ENCODE measurements at places on chromosomes 6 and 20. TPM values are rescaled to one million over a fixed set of nuclear protein-coding genes. Genes with fewer than 3 reads are reported as not detected.

Gene RAET1E
- not detected for total RNA-seq

- H3K27me3 ChIP-seq = no peaks in the 10 kb centered on the region
- H3K4me1 ChIP-seq = peaks cover 12% of the 10 kb centered on the region
- no peak for DNase-seq
- no peaks in the 10 kb centered on the region for H3K36me3 ChIP-seq
- no peak overlapping the region for H3K27ac ChIP-seq
These were observed 45.2 kb upstream of the KCNK16 start for GRCh38 chr6:39367700-39368099.

GRCh38 chr6:89575562-89575960 is 63.0 kb downstream of the LYRM2 start:
- no peak overlapping the region for H3K4me3 ChIP-seq
- no peak for DNase-seq
- no peaks in the 10 kb centered on the region for H3K4me1 ChIP-seq
- no peak overlapping the region for H3K27ac ChIP-seq
- H3K27me3 ChIP-seq = no peaks in the 10 kb centered on the region
- no peaks in the 10 kb centered on the region for H3K36me3 ChIP-seq

- H3K27ac ChIP-seq = no peak overlapping the region
- H3K4me1 ChIP-seq = no peaks in the 10 kb centered on the region
- no peaks in the 10 kb centered on the region for H3K36me3 ChIP-seq
- no peaks in the 10 kb centered on the region for H3K27me3 ChIP-seq
These were observed 31.5 kb upstream of the RIPOR2 start for GRCh38 chr6:24967211-24967610.

GRCh38 chr6:137471497-137471896 is 22.7 kb downstream of the OLIG3 start:
- no peaks in the 10 kb centered on the region for H3K4me1 ChIP-seq
- H3K27ac ChIP-seq = no peak overlapping the region
- H3K36me3 ChIP-seq = no peaks in the 10 kb centered on the region
- no peak overlapping the region for H3K4me3 ChIP-seq

- peaks cover 4% of the 10 kb centered on the region for H3K4me1 ChIP-seq
- no peak for DNase-seq
- no peaks in the 10 kb centered on the region for H3K36me3 ChIP-seq
- H3K27ac ChIP-seq = no peak overlapping the region
- no peaks in the 10 kb centered on the region for H3K27me3 ChIP-seq
- H3K4me3 ChIP-seq = no peak overlapping the region
These were observed 109.2 kb downstream of the ARID1B start for GRCh38 chr6:156886409-156886808.

GRCh38 chr6:52529311-52529710 is 47.5 kb downstream of the TRAM2 start:
- no peak overlapping the region for H3K4me3 ChIP-seq
- no peak for DNase-seq
- peaks cover 22% of the 10 kb centered on the region for H3K36me3 ChIP-seq
- no peaks in the 10 kb centered on the region for H3K27me3 ChIP-seq

Gene MAP1LC3A
- 52.3 TPM for total RNA-seq

Gene L3MBTL3
- 19.2 TPM for total RNA-seq

Gene SLC22A23
- total RNA-seq = 5.7 TPM

- no peaks in the 10 kb centered on the region for H3K4me1 ChIP-seq
- no peak overlapping the region for H3K27ac ChIP-seq
- peaks cover 23% of the 10 kb centered on the region for H3K27me3 ChIP-seq
- H3K4me3 ChIP-seq = no peak overlapping the region
- no peak for DNase-seq
These were observed 80.5 kb downstream of the YTHDF1 start for GRCh38 chr20:63135411-63135810.

DNA sequence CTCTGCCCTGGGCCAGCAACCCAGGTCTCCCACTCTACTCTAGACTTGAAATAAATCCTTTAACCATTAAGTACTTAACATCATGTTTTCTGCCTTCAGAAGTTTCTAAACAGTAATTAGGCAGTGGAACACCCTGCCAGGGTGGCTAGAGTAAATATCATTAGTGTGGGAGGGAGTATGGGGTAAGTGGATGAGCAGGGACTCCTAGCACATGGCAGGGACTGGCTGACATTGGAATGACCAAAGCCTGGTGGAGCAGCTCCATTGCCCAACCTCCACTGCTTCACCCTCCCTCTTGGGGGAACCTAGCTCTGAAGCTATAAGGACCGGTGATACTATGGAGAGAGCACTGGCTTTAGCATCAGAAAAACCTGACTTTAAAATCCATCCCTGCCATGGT is 167.1 kb downstream of the MAFB start:
- H3K4me1 ChIP-seq = peaks cover 7% of the 10 kb centered on the region
- H3K27me3 ChIP-seq = no peaks in the 10 kb centered on the region
- no peak for DNase-seq
- no peak overlapping the region for H3K4me3 ChIP-seq
- H3K36me3 ChIP-seq = no peaks in the 10 kb centered on the region

- no peaks in the 10 kb centered on the region for H3K27me3 ChIP-seq
- no peak overlapping the region for H3K4me3 ChIP-seq
- peak; percentile 0 for DNase-seq
- no peaks in the 10 kb centered on the region for H3K4me1 ChIP-seq
These were observed 108.2 kb downstream of the KIF6 start for GRCh38 chr6:39617026-39617425.

Gene WFDC2
- 2.4 TPM for total RNA-seq

- peak; percentile 24 for DNase-seq
- no peaks in the 10 kb centered on the region for H3K4me1 ChIP-seq
- no peak overlapping the region for H3K27ac ChIP-seq
- H3K36me3 ChIP-seq = no peaks in the 10 kb centered on the region
These were observed 481.5 kb upstream of the HSF2 start for GRCh38 chr6:121917834-121918559.

- no peak overlapping the region for H3K4me3 ChIP-seq
- no peak overlapping the region for H3K27ac ChIP-seq
- no peaks in the 10 kb centered on the region for H3K4me1 ChIP-seq
- H3K27me3 ChIP-seq = no peaks in the 10 kb centered on the region
- no peaks in the 10 kb centered on the region for H3K36me3 ChIP-seq
- DNase-seq = no peak
These were observed 9.4 kb upstream of the ANGPT4 start for GRCh38 chr20:925516-925915.

DNA sequence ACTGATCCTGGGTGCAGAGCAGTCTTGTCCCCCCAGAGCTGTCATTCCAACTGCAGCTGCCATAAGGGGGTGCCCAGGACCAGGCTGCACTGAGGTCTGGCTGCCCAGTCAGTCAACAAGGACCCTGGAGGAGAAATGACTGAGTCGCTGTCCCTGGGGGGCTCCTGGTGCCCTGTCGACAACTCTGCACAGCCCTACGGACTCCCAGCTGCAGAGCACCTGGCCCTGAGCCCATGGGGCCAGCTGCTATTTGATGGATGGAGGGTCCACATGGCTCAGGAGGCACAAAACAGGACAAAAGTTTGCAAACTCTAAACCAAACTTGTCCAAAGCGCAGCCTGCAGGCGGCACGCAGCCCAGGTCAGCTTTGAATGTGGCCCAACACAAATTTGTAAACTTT is 46.3 kb upstream of the RPS6KA2 start:
- no peak overlapping the region for H3K4me3 ChIP-seq
- no peaks in the 10 kb centered on the region for H3K36me3 ChIP-seq
- H3K4me1 ChIP-seq = peaks cover 5% of the 10 kb centered on the region
- peaks cover 7% of the 10 kb centered on the region for H3K27me3 ChIP-seq
- H3K27ac ChIP-seq = no peak overlapping the region
- DNase-seq = no peak

GRCh38 chr6:85644279-85644762 is 1.6 kb upstream of the SYNCRIP start:
- H3K4me1 ChIP-seq = peaks cover 18% of the 10 kb centered on the region
- H3K27me3 ChIP-seq = no peaks in the 10 kb centered on the region
- peak overlapping the region; percentile 99 for H3K27ac ChIP-seq
- no peak for DNase-seq
- peak overlapping the region; percentile 67 for H3K4me3 ChIP-seq
- peaks cover 14% of the 10 kb centered on the region for H3K36me3 ChIP-seq

Gene DPM1
- 57.9 TPM for total RNA-seq

Data from astrocyte (in vitro differentiated cells and primary cell).